NCI-H2029 (cell line): ENCODE measurements at places on chromosomes 3 and 15.

- peak; percentile 71 for DNase-seq
Observed at GRCh38 chr15:66153549-66154415, 99.8 kb downstream of the MEGF11 start.

GRCh38 chr3:139122221-139122581 is 77.5 kb upstream of the PRR23C start:
- DNase-seq = no peak

DNA sequence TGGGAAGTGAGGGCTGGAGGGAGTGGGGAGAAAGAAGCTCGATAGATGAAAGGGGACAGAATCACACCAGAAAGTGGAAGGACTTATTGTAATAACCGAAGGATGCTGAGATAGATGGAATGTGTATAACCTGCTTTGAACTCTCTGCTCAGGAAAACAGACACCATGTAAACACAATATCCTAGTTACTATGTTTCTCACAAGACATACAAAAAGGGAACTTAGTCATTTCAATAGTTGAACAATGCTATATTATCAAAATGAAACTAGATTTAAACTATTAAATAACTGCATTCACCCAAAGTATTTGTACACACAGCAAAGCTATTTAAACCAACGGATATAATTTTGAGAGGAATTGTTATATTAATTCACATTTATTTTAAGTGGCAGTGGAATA is 108.3 kb upstream of the GADL1 start:
- no peak for DNase-seq

DNA sequence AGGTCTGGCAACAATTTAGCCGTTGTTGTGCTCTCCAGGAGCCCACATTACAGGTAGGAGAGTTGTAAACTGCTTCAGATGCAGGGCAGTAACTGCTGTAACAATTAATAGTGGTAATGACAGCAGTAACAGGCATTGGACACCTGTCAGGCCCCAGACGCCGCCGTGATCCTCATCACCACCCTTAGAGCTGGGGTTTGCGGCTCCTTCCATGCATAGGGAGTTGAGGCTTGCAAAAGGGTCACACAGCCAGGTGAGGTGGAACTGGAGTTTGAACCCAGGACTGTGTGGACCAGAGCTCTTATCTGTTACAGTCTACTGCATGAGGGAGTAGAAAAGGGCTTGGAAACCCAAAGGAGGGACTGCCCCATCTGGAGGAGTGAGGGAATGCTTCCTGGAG is 26.8 kb upstream of the NR2C2 start:
- DNase-seq = no peak

DNA sequence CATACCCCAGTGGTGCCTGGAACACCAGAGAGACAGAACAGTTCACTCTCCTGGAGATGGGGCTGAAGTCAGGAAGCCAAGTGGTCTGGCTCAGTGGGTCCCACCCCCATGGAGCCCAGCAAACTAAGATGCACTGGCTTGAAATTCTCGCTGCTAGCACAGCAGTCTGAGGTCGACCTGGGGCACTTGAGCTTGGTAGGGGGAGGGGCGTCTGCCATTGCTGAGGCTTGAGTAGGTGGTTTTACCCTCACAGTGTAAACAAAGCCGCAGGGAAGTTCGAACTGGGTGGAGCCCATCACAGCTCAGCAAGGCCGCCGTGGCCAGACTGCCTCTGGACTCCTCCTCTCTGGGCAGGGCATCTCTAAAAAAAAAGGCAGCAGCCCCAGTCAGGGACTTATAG is 272.0 kb downstream of the KLF13 start:
- DNase-seq = no peak

DNA sequence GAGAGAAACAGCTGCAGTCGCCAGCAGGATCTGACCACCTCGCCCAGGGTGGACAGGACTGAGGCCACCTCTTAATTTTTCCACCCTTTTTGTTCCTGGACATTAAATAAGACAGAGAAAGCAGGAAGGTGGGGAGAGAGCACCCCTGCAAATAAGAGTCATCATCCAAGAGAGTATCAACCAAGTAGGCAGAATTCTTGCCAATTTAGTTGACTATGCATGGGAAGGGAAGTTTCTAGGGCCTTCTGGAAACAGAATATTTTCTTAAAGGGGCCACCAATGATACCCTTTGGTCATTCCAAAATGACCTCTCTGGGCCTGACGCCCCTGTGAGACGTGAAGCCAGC is 136.2 kb downstream of the TJP1 start:
- DNase-seq = no peak

- DNase-seq = no peak
Observed at GRCh38 chr3:150540297-150540696, 6.0 kb downstream of the SERP1 start.

DNA sequence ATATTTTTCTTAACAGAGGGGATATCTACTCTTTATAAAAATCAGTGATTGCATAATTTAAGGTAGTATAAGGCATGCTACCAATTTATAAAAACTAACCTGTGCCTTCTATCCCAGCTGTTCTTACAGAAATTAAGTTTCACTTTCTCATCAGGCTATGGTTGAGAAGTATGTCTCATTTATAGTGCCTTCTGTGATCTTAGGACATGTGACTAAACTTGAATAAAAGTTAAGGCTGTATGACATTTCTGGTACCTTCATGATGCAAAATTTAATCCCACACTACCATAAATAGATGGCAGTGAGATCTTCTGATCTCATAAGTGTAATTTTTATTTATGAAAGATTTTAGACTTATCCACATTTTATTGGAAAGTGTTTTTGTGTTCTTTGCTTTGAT is 12.6 kb downstream of the TIPARP start:
- no peak for DNase-seq

DNA sequence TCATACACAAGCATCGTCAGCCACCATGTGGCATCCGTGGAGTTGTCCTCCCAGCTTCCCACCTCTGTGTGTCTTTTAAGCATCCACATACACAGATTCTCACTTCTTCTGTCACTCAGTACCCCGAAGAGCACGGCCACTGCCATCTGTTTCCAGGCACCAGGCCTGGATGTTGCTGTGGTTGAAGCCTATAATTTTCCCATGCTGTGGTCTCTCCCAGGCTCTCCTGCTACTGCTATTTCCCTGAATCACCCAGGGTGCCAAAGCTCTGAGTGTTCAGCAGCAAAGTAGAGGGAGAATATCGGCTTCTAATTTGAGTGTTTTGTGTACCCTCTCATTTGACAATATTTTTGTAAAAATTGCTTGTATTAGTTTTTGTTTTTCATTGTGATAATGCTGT is 265.7 kb downstream of the DIPK2A start:
- no peak for DNase-seq

- no peak for DNase-seq
Observed at GRCh38 chr3:126013751-126014156, 44.8 kb downstream of the ROPN1B start.

- DNase-seq = no peak
Observed at GRCh38 chr3:17949101-17949500, 206.7 kb upstream of the TBC1D5 start.

DNA sequence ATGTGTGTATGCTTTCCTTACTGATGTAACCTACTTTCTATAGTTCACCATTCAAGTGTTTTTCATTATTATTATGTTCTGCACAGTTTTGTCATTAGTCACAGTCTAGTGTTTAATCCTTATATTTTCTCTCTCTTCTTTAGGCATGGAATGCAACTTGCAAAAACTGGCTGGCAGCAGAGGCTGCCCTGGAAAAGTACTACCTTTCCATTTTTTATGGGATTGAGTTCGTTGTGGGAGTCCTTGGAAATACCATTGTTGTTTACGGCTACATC is 6.9 kb downstream of the SUCNR1 start:
- no peak for DNase-seq

GRCh38 chr3:50447290-50447840 is 56.1 kb downstream of the CACNA2D2 start:
- DNase-seq = peak; percentile 44

DNA sequence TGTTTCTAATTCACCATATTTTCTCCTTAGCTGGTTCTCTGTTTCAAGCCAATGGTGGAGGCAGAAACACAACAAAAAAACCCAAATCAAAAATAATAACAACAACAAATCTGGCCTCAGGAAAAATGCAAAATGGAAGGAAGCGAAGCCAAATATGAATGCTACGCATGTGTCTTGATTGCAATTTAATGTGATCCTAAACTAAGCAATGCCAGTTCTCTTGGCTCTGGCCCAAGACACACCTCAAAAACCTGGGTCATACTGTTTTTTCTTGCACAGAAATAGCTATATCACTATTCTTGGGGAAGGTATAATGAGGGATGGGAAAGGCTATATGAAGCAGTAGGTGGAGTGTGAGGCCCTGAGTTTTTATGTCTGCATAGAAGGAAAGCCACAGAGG is 724.7 kb downstream of the AGBL1 start:
- no peak for DNase-seq

DNA sequence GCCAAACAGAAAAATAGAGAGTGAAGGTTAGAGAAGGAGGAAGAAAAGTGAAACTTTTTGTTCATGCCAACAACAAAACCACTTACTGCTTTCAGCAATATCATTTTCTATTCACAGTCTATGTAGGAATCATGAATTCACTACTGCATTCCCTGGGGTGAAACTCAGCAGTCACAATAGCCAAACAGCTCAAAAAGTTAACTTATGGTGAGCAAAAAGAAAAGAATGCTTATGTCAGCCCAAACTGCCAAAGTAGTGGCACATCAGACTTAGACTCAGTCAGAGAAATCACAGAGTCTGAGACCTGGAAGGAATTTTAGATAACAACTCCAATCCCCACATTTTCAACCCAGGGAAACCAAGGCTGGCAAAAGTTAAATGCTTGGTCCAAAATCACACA is 238.7 kb upstream of the TMCO5A start:
- DNase-seq = no peak

- DNase-seq = no peak
Observed at GRCh38 chr3:176795891-176796290, 401.4 kb downstream of the TBL1XR1 start.

DNA sequence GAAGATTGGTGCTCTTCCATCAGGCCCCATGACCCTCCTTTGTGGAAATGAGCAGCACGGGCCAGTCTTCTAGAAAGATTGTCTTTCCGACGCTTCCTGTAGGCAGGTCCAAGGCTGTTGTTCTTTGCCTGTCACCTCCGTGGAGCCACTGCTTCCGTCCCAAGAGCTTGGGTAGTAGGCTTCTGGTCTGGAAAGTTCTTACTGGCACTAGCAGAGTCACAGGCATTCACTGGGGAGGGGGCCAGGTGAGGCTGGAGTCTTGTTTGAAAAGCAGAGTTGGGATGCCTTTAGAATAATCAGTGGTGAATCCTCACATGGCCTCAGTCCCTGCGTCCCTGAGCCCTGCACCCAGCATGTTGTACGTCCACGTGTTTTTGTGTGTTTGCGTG is 76.2 kb upstream of the ADPGK start:
- DNase-seq = no peak

- DNase-seq = no peak
Observed at GRCh38 chr15:78204351-78205309, 29.7 kb downstream of the ACSBG1 start.

DNA sequence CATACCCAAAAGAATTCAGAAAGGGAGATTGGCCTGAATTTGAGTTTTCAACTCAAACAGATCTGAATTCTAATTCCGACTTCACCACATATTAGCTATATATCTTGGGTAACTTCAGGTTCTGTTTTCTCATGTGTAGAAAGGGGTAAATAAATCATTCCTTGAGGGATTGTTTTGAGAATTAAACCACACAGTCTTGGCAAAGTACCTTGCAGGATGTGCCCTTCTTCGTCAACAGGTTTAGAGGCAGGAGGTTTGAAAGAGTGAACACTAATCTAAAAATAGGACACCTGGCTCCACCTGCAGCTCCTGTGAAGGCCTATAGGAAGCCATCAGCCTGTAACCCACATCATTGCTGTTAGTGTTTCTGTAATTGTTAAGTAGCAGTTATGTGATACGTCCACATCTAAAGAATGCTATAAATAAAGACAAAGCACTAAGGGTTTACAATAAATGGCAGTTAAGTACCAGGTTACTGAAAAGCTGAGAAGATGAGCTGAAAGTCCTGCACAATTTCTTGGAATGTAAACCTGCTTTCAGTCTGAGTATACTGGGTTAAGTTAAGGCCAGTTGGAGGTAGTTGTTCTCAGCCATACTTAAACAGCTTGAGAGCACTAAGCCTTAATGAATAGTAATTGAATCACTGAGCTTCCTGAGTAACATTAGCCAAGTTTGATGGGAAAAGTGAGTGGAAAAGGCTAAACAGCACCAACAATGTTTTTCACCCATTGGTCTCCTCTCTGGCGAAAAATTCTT is 6.0 kb downstream of the CCDC80 start:
- DNase-seq = peak; percentile 15

DNA sequence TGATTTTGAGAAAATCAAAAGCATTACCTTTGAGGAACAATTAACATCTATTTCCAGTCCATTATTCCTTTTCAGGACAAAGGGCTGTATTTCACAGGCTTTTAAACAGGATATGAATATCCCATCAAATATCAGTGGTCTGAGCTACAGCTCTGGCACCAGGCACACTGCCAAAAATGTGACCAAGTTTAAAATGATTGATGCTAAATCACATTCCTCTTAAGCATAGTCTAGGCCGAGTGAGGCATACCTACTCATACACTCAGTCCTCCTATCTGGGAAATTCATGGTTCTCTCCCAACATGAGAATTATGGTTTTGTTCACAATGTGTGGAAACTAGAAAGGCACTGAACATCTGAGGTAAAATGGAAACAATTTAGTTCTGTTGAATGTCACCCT is 683.5 kb downstream of the TUSC7 start:
- DNase-seq = no peak

DNA sequence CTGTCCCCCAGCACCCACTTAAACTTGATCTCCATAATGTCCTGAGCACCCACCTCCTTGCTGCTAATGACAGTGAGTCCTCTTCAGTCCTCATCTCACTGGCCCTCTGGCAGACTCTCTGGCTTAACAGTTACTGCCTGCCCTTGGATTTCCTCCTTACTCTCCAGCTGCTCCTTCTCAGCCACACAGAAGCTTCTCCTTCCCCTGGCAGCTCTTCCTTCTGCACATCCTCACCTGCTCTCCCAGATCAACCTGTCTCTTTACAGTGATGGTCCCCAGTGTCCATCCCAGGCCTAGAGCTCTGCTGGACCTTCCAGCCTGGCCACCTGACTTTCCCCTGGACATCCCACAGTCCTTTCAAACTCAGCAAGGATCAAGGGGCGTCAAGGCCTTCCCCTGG is 47.4 kb upstream of the SMAD3 start:
- DNase-seq = no peak

DNA sequence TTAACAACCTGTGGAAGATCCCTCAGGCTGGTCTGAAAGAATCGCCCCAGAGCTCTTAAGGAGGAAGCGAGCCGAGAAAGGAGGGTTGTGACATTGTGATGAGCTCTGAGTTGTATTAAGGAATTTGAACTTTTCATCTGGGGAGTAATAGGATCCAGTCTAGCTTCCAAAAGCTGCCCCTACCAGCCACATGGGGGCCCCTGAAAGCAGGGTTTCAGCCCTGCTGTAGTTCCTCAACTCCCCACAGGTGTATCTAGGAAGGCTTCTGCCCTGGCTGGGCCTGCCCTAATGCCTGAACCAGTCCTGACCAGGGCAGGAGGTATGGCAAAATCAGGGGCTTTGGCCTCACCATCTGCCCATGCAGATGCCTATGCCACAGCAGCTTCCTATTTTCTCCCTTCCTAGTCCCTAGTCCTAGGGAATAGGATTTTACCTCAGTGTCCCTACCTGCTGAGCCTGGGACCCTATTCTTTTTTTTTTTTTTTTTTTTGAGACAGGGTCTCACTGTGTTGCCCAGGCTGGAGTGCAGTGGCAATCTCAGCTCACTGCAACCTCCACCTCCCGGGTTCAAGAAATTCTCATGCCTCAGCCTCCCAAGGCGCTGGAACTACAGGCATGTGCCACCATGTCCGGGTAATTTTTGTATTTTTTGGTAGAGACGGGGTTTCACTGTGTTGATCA is 5.0 kb upstream of the AP3S2 start:
- DNase-seq = no peak

GRCh38 chr3:169627073-169627472 is 36.4 kb downstream of the MECOM start:
- peak; percentile 72 for DNase-seq

- DNase-seq = no peak
Observed at GRCh38 chr15:35973029-35973428, 427.1 kb upstream of the DPH6 start.
